GM03348 (cell line): ENCODE measurements at places on chromosomes 6 and 20.

GRCh38 chr6:72659754-72660153 is 37.9 kb downstream of the KCNQ5 start:
- DNase-seq: no peak

DNA sequence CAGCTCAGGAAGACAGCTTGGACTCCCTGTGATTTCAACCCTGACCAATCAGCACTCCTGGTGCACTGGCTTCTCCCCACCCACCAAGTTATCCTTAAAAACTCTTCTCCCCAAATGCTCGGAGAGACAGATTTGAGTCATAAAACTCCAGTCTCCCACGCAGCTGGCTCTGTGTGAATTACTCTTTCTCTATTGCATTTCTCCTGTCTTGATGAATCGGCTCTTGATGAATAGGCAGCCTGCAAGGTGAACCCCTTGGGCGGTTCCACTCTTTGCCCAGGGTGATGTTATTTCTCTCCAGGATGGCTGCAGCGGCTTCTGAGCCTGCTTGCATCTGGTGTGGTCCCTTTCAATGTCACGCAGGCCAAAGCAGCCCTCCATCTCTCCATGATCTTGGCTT is 12.4 kb downstream of the SLC52A3 start:
- no peak for DNase-seq

DNA sequence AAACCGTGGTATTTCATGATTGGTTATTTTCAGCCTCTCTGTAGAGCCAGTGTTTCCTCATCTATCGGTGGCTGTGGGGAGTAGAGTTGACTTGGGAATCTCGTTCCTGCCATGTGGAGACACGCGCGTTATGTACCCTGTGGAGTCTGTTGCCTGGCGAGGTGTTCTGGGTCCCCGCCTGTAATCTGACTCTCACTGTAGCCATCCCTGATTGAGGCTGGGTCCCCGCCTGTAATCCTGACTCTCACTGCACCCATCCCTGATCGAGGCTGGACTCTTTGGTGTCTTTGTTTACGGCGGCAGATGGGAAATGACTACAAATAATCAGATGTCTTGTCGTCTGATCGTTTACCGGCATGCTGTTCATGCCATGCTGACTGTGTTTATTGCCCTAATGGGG is 153.9 kb downstream of the DTNBP1 start:
- DNase-seq: no peak

DNA sequence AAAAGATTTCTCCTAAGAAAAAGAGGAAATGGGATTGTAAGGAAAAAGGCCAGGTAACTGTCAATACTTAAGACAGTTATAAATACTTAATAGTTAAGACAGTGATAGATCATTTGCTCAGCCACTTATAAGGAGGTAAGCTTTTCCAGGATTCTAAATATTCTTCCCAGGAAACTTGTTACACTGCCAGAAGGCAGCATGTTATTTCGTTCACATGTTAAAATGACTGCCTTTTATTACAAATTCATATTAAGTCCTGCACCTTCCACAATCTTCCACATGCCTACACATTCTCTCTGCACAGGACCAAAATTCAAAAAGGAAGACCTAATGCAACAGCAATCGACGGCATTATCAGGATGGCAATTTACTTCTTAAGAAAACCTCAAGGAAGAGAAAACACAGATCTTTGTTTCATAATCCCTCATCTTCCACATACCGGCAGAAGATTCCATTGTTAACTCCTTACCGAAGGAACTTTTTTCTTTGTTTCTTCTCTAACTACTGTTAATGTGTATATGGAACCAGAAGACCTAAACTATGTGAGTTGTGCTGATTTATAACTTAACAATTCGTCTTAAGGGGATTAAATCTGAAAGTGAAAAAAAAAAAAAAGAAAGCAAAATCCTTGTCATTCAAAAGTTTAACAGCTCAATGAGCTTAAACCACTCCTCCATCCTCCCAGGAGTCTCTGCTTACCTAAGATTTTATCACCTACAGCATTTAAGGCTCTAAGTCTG is 799 bp downstream of the TAAR2 start:
- DNase-seq: no peak

DNA sequence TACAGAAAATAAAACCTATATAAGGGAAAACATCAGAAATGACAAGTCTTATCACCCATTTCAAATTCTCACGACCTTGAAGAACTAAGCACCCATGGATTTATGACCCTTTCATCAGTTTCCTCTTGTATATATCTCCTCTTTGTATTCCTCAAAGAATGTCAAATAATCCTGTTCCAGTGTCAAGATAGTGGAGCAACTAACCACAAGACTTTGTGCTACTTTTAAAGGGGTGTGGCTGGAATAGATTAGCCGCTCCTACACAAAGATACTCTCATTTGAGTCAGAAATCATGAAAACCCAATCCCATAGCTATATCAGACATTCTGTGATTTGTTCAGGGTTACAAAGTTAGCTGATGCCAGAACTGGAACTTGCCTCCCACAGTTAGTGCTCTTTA is 6.6 kb downstream of the REPS1 start:
- DNase-seq: no peak

GRCh38 chr20:47969426-47969825 is 184.1 kb upstream of the SULF2 start:
- no peak for DNase-seq

DNA sequence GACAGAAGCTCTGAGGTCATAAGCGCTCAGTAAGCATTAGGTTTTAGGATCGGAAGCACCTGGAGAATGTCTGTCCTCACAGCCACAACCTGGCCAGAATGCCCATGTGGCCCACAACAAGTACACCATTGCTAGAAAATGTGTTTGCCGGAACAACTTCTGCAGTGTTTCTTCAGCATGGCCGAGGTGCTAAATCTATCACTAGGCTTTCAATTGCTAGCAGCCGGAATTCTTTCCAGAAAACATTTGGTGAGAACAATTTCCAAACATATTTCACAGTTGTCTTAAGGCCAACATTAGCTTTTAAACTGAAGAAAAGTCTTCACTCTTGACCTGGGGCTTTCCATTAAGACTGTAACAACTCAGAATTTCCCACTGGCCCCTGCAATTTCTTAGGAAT is 18.2 kb upstream of the ADTRP start:
- no peak for DNase-seq
